RPMI7951 (cell line): ENCODE measurements at places on chromosomes 3 and 15. TPM values are rescaled to one million over a fixed set of nuclear protein-coding genes. Genes with fewer than 3 reads are reported as not detected.

The CDAN1 gene
- 8.8 and 12.0 TPM in 2 replicates for total RNA-seq

The GRK7 gene
- 0.10 TPM in 1 of 2 replicates, not detected in the other for total RNA-seq

- no peak for DNase-seq
Observed at GRCh38 chr3:120678984-120679383, 3.1 kb downstream of the HGD start.

GRCh38 chr3:77467702-77468625, 428.1 kb downstream of the ROBO2 start:
- DNase-seq: no peak

GRCh38 chr3:64900156-64900555, 212.4 kb upstream of the ADAMTS9 start:
- no peak for DNase-seq

GRCh38 chr3:86785386-86785785, 205.6 kb downstream of the VGLL3 start:
- DNase-seq: peak; percentile 31

The SLC51A gene
- not detected in 2 replicates for total RNA-seq

- DNase-seq: no peak
Observed at GRCh38 chr3:185473290-185473815, 25.5 kb downstream of the TMEM41A start.

The RTP4 gene
- 4.4 and 5.2 TPM in 2 replicates for total RNA-seq

- DNase-seq: no peak
Observed at GRCh38 chr15:72486144-72486543, 12.0 kb downstream of the ARIH1 start.

DNA sequence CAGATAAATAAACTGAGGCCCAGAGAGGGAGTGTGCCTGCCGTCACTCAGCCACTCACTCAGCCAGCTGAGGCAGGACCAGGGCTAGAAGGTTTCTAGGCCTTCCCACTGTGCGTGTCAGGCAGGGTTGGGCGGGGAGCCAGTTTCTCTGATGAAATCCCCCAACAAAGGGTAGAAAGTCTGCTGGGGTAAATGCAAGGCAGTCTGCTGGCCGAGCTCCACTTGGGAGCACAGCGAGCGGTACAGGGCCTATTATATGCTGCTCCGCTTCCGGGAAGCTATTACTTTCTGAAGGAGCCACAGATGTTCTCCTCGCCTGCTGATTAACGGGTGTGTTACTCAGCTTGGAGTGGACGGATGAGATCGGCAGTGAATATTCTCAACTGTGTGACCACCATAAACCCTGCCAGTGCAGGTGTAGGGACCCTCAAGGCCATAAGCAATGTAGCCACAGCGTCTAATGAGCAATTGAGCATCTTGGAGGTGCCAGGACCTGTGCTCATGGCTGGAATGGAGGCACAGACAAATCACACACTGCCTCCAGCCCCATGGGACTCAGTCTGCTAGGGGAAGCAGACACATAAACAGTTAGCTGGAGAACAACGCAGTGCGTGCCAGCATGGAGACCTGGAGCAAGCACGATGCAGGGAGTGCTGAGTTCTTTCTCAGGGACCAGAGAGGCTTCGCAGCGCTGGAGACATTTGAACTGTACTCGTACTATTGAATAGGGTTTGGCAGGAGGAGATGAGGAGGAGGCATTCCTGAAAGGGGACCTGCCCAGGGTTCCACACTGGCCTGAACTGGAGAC, 42.1 kb downstream of the CORO2B start:
- peak; percentile 97 for DNase-seq

GRCh38 chr3:111761309-111761795, 97.7 kb upstream of the PHLDB2 start:
- DNase-seq: peak; percentile 96

DNA sequence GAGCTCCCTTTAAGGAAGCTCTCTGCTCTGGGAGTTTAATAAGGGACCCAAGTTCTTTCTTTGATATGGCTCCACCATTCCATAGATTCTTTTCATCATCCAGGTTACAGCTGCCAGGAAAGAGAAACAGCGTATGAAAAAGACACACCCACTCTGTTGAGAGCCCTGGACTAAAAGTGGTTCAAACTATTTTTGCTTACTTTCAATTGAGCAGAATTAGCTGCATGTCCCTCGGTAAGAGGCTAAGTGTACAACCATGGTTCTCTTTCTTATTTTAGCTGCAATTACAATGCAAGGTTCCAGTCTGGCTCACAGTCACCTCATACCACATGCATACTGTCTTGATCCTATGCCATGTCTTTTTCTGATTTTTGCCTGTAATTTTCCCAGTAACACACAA, 1288.3 kb downstream of the NSUN3 start:
- no peak for DNase-seq

DNA sequence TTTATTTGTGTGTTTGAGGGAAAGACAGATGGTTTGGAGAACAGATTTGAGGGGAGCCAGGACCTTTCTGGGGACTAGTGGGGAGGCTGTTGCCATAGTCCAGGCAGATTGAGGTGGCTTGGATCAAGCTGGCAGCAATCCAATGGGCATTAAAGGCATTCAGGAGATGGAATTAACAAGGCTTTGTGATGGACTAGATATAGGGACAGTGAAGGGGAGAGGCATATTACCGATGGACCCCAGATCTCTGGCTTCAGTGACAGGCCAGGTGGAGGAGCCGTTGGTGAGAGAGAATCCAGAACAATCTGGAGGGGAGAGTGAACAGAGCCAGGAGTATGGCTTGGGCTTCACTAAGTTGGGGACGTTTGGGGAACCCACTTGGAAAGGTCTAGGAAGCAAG, 124.8 kb downstream of the EEFSEC start:
- peak; percentile 24 for DNase-seq

DNA sequence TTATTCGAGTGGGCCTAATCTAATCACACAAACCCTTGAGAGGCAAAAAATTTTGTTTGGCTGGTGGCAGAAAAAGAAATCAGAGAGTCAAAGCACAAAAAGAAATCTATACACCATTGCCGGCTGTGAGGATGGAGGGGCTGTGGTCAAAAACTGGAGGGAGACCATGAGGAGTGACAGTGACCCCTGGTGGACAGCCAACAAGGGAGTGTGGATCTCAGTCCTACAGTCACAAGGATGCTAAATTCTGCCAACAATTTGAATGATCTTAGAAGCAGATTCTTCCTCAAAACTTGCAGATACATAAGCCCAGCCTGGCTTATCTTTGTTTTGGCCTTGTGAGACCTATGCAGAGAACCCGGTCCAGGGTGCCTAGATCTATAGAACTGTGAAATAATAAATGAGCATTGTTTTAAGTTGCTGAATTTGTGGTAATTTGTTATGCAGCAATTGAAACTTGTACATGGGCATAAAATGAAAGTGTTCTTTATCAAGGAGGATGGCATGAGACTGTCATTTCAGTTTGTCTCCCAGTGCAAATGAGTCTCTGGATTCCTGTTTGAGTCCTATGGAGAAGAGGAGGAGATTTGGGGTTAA, 103.0 kb upstream of the ARHGEF26 start:
- peak; percentile 7 for DNase-seq

GRCh38 chr15:35673093-35673684, 127.2 kb upstream of the DPH6 start:
- DNase-seq: no peak
